ENCODE measurements at places on chromosomes 16 and 17.

GRCh38 chr17:76579281-76579680, 6.4 kb downstream of the ST6GALNAC2 start:
- no peak for DNase-seq

GRCh38 chr17:77556383-77557061, 402.0 kb upstream of the TNRC6C start:
- DNase-seq, result no peak

DNA sequence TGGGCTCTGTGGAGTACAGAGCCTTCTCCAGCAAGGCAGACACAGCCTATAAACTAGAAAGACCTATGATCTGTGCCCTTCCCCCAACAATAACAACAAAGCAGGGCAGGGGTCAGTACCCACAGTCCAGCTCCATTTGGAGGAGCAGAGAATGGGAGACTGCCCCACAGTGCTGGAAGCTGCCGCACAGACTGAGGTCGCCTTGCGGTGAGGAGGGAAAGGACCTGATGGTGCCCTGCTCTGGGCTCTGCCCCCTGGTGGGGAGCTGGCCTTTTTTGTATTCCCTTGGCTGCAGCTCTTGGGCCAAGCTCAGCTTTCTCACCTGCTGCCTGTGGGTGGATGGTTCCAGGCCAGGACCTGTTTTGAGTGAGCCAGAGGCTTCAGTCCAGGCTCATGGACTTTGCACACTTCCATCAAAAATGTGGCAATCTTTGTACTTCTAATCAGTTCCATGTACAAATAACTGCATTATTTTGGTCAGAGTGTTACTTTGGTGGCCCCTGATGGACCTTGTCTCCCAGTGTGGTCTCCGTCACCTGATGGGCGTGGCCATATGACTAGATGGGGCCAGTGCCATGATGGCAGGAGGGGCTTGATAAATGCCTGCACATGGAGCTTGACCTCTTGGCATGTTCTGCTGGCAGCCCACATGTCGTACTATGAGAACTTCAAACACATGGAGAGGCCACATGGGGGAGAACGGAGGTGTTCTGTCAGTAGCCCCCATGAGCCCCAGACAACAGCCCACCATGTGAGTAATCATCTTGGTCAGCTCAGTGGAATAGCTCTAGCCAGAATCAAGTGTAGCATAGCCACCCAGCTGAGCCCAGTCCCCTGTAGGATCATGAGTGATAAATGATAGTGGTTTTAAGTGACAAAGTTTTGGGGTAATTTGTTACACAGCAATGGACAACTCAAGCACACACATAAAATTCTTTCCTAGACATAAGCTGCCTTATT, 24.2 kb downstream of the B9D1 start:
- DNase-seq, result no peak

GRCh38 chr16:21158208-21159110, at the start of gene LDAF1:
Gene LDAF1 (plus strand): TSS chr16:21158674. CDS start chr16:21161183, 2,509 bp downstream.
- peak; percentile 62 for DNase-seq

DNA sequence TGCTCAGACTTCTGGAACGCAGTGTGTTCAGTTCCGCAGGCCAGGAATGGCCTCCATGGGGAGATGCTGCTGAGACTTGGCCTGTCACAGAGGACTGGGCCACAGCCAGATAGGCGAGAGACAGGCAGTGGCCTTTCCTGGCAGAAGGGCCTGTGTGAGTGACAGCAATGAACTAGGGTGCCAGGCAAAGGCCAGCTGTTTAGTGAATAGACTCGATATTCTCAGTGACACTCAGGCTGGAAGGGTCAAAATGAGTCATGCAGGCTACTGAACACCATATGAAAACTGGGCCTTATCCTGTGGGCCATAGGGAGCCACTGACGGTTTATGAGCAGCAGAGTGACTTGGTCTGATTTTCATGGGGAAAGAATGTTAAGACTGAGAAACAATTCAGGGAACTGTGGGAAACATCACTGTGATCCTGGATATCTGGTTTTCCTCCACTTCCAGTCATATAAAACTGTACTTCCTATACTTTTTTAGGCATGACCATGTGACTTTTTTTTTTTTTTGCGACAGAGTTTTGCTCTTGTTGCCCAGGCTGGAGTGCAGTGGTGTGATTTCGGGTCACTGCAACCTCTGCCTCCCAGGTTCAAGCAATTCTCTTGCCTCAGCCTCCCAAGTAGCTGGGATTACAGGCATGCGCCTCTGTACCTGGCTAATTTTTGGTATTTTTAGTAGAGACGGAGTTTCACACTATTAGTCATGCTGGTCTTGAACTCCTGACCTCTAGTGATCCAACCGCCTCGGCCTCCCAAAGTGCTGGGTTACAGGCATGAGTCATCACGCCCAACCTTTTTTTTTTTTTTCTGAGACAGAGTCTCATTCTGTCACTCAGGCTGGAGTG, 5.2 kb upstream of the NUBP1 start:
- no peak for DNase-seq

DNA sequence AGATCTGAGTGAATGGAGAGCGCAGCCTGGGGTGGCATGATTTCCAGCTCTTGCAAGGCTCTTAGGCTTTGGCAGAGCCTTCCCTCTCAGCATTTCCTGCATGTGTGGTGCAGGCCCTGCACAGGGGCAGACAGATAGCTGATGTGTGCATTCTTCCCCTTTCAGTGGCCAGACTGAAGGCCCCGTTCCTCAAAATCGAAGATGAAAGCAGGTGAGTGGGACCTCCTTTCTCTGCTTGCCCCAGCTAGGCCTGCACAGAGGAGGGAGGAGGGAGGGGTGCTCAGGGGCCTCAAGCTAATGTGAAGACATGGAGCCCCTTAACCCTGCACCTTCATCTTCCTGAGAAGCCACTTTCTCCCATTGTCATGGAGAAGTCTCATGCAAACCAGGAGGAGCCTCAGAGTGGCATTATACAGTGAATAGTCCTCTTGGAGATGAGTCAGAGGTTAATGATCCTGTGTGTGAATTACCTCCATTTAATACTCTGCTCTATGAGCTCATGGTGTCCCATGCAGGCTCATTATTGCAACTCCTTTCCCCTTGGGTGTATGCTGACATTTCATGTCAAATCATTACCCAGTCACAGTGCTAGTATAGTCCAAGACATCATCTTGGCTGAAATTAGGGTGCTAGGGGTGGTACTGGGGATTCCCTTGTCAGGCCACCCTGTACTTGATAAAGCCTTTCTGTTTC, 20.4 kb upstream of the ADAM11 start:
- DNase-seq, result no peak

DNA sequence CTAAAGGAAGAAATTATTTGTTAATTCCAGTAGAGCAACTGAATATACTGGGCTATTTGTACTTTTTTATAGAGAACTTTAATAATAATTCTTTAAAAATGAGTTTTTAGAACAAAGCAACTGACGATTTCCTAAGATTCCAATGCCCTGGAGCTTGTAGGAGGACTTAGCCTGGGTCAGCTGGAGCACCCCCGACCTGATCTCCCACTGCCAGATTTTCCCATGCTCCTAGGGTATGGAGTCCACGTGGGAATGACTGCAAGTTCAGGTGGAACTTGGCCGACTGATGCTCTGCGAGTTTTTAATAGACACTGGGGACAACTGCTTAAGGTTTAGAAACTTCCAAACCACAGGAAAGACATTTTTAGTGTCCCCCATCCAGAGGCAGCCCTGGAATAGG, 25.5 kb upstream of the CACNG5 start:
- DNase-seq, result no peak

DNA sequence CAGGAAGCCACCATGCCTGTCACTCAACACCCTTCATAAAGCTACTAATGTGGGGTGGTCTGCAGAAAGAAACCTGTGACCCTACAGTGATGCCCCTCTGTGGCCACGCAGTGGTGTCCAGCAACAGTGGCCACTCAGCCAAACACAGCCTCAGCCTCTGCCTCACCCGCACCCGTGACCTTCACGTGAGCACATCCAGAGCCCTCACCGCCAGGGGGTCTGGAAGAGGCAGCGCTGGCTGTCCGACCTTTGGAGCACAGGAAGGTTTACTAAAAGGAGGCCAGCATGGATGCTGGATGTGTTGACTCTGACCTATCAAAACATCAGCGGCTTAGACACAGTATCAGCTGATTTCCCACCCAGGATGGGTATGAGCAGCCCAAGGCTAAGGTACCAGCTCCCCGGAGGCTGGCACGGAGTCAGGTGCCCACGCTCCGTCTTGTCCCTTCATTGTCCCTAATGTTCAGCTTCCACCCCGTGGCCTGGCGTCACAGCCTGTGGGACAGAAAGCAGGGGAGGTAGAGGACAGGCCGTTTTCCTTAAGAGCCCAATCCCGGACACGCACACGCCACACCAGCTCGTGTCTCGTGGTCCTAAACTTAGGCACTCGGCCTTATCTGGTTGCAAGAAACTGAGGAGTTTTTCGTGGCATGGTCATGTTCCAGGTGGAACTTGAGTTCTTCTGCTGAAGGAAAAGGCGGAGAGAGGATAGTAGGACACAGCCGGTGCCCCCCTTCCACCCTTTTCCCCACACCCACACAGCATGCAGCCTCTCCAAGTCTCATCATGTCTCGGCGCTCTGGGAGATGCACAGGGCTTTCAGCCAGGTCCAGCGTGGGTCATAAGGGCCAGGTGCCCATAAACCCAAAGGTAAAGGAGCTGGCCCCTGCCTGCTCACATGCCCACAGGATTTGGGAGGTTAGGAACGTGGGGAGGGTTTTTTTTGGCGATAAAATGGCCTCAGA, 49.7 kb upstream of the ENDOV start:
- no peak for DNase-seq

GRCh38 chr16:85252461-85252860, 140.2 kb upstream of the CIBAR2 start:
- no peak for DNase-seq

DNA sequence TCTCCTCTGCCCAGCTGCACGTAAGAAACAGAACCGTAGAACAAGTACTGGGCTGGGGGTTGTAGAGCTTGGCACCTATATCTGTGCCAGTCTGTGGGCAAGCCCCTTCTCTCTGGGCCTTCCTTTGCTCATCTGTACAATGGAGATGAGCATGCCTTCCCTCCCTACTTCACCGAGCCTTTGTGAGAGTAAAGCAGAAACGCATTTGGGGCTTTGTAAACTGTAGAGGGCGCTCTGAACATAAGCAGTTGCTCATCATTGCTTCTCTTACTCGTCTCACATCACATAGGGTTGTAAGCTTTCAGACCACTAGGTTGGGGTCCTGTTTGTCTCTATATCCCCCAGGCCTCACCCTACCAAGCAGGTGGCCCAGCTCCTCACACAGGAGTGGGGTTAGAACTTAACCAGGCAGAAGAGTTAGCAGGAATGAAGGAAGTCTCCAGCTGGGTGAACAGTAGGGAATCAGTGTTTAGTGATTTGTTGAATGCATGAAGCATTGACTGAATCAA, 15.1 kb downstream of the SAMD14 start:
- no peak for DNase-seq

GRCh38 chr17:1834380-1835149, 4.8 kb downstream of the RPA1 start:
- DNase-seq, result no peak

GRCh38 chr16:57022445-57022844, 33.1 kb downstream of the NLRC5 start:
- no peak for DNase-seq

DNA sequence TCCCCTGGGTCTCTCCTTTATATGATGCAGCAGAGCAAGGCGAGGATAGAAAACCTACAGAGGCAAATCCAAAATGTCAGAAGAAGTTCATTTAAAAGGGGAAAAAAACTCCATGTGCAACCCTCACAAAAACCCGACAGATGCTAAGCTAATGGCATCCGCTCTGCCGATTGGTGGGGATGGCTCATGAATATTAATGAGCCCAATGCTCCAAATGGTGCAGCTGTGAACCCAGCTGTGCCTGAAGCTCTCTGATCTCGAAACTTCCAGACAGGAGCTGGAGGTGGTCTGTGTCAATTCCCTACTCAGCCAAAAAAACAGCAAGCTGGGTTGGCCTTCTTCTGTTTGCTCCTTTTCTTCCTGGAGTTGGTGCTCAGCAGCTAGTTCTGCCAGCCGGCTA, 15.5 kb downstream of the SNX11 start:
- DNase-seq, result no peak

DNA sequence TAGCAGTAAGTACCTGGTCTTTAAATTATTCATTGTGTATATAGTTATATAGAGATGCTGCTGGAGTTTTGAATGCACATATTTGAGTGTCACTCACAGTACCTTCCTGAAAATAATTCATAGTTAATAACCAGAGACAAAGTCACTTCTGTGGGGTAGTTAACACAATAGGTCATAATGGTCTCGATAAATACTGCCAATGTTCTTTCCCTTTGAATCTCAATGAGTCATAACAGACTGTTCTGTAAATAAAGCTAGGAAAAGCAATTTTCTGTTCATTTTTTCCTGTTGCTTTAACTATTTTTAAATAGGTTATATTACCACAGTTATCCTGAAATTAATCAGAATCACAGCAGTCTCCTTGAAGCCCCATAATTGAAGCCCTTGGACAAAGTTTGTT, 87.2 kb downstream of the MAP2K4 start:
- DNase-seq, result no peak

GRCh38 chr16:8727131-8727806, 52.9 kb downstream of the ABAT start:
- DNase-seq, result no peak

DNA sequence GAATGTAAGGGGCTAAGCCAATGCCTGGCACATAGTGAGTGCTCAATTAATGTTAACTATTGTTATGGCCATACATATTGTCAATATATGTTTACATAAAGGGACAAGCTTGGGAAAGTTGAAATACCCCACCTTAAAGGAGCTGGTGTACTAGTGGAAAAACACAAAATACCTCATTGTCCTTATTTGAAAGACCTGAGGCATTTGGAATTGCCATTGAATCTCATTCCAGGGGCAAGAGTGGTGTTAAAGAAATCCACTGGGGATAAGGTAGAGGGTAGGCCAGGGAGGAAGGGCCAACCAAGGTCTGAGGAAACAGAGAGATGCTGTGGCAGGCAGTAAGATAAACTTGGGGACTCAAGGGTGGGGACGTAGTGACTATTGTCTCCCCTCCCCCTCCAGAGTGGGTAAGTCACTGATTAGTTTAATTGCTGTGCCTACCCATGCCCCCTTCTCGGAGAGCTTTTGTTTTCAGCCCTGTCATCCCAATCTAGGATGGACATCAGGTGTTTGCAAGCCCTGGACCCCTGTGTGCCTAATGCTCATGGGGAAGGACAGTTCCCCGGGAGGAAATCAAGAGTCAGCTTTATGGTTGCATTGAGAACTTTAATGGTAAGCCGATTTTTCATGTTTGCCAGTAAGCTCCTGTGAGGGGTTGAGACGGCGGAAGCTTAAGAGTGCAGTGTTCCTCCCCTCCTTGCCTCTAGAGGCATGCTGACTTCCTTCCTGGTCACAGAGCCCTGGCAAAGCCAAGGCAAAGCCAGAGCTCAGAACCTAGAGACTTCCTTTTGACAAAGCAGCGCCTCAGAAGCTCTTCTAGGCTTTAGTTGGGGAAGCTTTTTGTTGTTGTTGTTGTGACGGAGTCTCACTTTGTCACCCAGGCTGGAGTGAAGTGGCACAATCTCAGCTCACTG, 2.5 kb upstream of the HEATR9 start:
- no peak for DNase-seq

- DNase-seq, result no peak
Measured at GRCh38 chr17:78197147-78197832, 10.1 kb downstream of the AFMID start.

DNA sequence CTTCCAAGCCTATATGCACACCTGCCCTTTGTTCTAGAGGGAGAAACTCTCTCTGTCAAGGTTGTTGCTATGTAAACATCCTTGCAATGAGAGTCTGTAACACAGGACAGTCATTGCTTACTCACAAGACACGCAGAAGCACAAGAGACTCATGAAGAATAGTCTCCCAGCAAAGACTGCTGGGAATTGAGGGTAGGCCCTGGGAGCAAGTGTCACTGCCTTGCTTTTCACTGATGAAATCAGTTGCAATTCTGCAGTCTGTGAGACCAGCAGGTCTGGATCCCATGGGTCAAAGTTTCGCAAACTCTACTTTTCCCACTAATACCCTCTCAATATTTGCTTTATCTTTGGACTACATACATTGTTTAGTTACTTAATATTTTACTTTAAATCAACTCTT, 177.4 kb downstream of the FTO start:
- no peak for DNase-seq

Measured in right renal pelvis (tissue), 4 donors.